ENCODE measurements at places on chromosomes 4 and X.

DNA sequence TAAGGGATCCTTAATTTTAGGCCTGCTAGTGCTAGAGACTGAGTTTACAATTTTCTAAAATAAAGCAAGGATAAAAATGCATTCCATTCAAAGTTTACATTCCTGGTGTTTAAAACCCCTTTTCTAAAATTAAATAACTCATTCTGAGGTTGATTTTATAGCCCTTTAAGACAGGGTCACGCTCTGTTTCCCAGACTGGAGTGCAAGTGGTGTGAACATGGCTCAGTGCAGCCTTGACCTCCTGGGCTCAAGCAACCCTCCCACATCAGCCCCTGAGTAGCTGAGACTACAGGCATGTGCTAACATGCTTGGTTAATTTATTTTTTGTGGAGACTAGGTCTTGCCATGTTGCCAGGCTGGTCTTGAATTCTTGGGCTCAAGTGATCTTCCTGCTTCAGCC, 6.8 kb upstream of the CDKL2 start:
- DNase-seq = no peak

- DNase-seq = peak; percentile 22
Measured at GRCh38 chrX:74420196-74421035, 877 bp upstream of the SLC16A2 start.

- no peak for DNase-seq
Measured at GRCh38 chrX:46837558-46838485, 979 bp downstream of the RP2 start.

- DNase-seq = no peak
Measured at GRCh38 chr4:73868206-73869129, 725 bp upstream of the CXCL1 start.

- no peak for DNase-seq
Measured at GRCh38 chr4:24032371-24032989, 142.6 kb upstream of the PPARGC1A start.

GRCh38 chr4:7281691-7282665, 89.6 kb downstream of the SORCS2 start:
- DNase-seq = no peak

All from activated naive CD8-positive, alpha-beta T cell treated with anti-CD3 and anti-CD28 coated beads, Interleukin-2, amount 50 U/mL, for 24 hours (primary cell).